Fibroblast of lung (primary cell): ENCODE measurements at places on chromosomes 7 and 10. TPM values are rescaled to one million over a fixed set of nuclear protein-coding genes. Genes with fewer than 3 reads are reported as not detected.

FBXO24 gene
- total RNA-seq = 0.33 and 0.51 TPM in 2 replicates

FAM25C gene
- total RNA-seq = not detected in 2 replicates

HTR5A gene
- not detected in 2 replicates for total RNA-seq

DNA sequence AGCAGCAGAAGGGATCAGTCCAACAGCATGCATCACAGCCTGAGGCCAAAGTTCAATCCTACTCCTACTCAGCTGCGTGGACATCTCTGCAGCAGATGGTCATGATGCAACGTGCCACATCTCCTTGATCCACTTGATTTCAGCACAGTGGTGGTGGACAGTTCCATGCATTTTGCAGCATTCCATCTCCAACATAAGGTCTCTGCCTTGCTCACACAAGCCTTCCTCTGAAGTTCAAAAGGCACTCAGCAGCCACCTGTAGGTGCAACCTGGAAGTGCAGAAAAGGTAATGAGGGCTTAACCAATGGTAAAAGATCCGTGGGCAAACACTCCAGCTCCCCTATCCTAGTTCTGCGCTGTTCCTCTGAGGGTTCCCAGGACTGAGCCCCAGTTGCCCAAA lies 57.5 kb upstream of the CHCHD3 start:
- DNase-seq = peak; percentile 51

DNA sequence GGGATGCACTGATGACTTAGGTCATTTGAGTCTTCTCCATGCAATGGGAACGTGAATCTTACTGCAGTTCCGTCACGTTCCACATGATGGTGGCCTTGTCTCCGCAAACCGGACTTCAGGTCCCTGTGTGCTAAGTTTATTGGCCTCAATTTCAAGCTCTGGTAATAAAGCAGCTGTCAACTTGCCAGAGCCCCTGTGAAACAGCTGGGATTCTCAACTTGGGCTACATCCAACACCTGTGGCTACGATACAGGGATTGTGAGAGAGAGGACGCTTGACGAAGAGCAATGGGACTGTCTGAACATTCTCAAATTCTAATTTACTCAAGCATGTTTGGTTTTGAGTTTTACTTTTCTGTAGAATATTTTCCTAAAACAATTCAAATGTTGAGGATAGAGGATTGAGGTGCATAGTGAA lies 174.2 kb downstream of the PTN start:
- DNase-seq = peak; percentile 78

DNA sequence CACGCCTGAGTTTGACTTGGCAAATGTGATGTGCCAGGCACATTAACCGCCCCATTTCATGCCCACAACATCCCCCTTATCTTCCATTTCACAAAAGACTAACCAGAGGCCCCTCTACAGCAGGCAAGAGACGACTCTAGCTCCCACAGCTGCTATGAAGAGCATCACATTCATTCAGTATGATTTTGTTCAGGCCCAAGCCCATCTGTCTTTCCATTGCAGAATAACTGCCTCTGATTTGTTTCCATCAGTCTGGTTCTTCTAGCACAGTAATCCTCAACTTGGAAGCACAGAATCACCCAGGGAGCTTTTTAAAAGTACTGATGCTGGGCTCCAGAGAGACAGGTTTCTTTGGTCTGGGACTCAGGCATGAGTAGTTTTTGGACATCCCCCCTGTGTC lies 169.7 kb downstream of the NEURL1 start:
- DNase-seq = no peak
